ENCODE measurements at places on chromosomes 7 and 10.

DNA sequence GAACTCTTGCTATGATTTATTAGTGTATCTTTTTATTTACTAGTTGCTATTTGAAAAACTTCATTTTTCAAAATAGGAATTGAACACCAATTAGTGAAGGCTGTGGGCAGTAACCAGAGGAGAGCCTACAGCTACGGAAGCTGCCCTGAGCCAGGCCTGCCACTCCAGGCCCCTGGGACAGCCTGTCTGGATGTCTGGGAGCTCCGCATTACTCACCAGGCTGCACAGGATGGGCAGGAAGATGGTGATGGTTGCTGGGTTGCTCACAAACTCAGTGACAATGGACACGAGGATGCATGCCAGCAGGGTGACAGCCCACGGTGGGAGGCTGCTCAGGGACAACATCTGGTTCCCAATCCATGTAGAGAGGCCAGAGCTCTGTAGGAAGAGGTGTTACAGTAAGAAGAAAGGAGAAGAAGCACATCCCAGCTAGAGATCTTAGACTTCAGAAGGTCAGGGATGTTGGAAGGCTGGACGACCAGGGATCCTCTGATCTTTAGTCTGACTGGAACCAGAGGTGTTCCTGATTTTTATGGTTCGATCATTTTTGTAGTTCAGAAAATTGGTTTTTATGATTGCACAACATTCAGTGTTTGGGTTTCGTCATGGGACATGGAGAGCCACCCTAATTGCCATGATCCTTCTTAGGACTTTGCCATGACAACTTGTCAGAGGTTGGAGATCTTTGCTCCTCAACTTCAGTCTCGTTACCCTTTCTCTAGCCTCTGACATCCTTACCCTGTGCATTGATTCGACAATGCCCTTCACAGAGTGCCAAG is 23.2 kb downstream of the STMP1 start:
- no peak for DNase-seq

GRCh38 chr7:131899271-131900030 is 343.0 kb upstream of the PODXL start:
- no peak for DNase-seq

DNA sequence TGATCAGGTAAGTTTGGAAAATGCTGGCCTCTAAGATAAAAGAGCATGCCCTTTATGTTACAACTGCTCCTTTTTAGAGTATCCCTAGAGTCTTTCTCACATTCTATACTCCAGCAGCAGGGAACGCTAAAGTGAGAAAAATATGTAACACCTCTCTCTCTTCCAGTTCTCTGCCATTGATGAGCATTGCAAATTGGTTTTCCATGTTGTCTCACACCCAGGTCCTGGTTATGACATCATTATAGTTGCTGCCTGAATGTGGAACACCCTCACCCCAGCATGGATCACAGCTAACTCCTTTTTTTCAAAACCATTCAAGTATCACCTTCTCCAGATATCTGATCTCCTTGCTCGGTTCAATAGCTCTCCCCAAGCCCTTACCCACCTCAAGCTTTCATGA is 84.4 kb downstream of the DGKI start:
- DNase-seq: no peak

GRCh38 chr7:37817996-37818720 is 30.2 kb upstream of the NME8 start:
- no peak for DNase-seq

DNA sequence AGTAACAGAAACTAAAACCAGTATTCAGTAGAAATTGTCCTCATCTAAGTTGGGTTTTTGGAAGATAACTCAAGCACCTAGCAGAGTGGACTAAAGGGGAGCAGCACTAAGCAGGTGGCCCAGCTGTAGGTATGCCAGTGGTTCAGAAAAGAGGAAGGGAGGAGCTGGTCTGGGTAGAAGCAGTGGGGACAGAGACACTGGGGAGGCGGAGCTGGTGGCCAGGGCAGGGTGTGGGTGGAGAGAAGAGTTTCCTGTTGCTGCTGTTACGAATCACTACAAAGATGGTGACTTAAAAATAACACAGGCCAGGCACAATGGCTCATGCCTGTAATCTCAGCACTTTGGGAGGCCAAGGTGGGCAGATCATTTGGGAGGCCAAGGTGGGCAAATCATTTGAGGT is 136.2 kb downstream of the WDR11 start:
- DNase-seq: no peak

- peak; percentile 60 for DNase-seq
These were observed 52.9 kb downstream of the ZNF467 start for GRCh38 chr7:149720372-149721083.

DNA sequence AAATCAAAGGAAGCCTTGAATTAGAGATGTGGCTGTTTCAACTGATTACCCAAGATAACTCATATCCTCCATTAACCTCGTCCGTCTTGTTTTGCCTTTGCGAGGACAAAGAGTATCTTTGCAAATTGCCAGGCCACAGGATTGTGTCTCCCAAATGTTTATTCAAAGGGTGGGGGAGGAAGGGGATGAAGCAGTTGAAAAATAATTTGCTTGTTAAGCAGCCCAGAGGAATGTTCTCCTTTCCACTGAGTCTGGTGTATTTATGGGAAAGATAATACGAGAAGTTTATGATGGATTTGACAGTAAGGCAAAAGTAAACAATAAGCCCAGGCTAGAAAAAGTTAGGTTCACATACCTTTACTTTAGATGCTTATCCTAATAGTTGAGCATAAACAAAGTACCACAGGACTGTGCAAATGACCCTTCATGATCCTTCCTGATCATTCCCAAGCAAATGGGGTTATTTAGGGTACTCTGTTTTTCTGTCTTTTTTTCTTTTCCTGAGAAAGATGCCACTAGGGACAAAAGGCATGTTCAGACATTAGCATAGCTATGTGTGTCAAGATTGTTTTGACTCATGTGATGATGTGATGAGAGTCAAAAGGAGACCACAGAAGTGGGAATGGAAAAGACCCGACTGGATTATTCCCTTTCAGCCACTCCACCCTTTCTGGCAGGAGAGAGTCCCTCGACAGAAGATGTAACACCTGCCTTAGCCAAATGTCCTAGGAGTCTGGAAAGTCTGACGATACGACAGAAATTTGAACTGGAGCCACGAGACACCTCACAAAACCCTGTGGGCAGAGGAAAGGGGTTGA is 243.0 kb upstream of the GLI3 start:
- no peak for DNase-seq

- no peak for DNase-seq
These were observed 75.4 kb downstream of the FAM171A1 start for GRCh38 chr10:15295537-15296325.

- DNase-seq: peak; percentile 27
These were observed 26.8 kb upstream of the TRUB1 start for GRCh38 chr10:114911052-114911711.

DNA sequence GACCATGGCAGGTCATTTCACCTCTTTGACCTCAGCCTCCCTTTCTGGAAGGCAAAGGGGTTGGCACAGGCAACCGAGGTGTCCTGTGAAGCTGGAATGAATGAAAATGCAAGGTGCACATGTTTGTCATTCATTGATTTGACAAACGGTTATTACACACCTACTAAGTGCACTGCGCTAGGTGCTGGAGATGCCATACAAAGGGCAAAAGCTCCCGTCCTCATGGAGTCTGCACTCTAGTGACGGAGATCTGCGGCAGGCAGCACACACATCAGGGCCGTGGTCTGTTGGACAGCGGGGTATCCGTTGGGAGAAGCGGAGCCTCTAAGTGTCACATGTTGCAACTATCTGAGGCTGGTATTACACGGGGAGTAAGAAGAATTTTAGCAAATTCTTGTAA is 44.2 kb downstream of the PRF1 start:
- no peak for DNase-seq

- DNase-seq: no peak
These were observed 124.5 kb upstream of the KCTD7 start for GRCh38 chr7:66504131-66504530.

GRCh38 chr10:100878291-100878910 is 34.4 kb upstream of the SLF2 start:
- peak; percentile 62 for DNase-seq

GRCh38 chr10:70832852-70833528 is 17.2 kb downstream of the SGPL1 start:
- no peak for DNase-seq

- DNase-seq: no peak
These were observed 332.4 kb upstream of the NRP1 start for GRCh38 chr10:33666686-33667480.

- DNase-seq: no peak
These were observed 151.9 kb downstream of the CHRM2 start for GRCh38 chr7:137020351-137020750.

DNA sequence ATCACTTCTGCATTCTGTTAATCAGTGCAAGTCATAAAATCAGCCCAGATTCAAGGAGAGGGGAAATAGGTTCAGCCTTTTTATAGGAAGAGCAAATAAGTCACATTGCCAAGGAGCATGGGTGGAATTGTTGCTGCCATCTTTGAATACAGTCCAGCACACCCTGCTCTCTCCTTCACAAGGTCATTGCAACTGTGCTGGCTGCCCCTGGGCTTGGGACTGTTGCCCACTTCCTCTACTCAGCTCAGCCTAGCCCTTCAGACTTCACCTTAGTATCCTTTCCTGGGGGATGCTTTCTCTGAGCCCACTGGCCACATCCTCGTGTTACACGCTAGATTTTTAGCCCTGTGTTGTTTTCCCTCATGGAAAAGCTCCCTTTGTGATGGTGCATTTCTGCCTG is 527.7 kb downstream of the GALNT17 start:
- no peak for DNase-seq

DNA sequence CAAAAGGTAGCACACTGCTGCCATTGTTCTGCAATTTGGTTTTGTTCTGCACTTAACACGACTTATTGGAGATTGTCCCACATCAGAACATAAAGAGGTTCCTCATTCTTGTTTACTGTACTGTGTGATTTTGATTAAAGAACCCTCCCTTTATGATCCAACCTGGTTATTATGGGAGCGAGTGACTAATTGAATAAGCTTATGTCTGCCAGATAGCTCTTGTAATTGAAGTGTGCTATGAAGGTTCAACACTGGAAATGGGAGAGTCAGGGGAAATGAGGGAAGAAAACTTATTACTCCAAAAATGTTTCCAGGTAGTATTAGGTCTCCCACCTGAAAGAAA is 33.9 kb downstream of the CASP7 start:
- no peak for DNase-seq

DNA sequence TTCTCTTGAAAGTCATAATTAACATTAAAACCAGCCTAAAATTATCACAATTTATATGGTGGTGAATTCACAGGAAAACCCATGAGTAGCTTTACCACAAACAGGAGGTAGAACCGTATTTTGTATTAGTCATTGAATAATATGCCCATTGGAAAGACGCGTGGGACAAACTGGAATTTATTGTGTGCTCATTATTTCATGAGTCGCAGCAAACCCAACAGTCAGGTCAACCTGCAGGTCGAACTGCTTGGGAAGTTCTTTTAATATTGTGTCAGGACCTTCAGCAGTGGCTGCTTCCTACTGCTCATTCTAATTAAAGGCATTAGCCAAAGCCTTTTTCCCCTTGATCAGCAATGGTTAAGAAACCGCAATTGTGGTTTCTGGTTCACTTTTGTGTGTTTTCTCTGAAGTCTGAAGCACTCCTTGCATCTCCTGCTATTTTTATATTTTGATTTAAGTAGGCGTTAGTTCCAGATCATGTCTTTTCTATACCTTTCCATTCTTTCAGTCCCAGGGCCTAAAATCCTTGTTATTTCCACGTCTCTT is 100.1 kb downstream of the RAB11FIP2 start:
- no peak for DNase-seq

DNA sequence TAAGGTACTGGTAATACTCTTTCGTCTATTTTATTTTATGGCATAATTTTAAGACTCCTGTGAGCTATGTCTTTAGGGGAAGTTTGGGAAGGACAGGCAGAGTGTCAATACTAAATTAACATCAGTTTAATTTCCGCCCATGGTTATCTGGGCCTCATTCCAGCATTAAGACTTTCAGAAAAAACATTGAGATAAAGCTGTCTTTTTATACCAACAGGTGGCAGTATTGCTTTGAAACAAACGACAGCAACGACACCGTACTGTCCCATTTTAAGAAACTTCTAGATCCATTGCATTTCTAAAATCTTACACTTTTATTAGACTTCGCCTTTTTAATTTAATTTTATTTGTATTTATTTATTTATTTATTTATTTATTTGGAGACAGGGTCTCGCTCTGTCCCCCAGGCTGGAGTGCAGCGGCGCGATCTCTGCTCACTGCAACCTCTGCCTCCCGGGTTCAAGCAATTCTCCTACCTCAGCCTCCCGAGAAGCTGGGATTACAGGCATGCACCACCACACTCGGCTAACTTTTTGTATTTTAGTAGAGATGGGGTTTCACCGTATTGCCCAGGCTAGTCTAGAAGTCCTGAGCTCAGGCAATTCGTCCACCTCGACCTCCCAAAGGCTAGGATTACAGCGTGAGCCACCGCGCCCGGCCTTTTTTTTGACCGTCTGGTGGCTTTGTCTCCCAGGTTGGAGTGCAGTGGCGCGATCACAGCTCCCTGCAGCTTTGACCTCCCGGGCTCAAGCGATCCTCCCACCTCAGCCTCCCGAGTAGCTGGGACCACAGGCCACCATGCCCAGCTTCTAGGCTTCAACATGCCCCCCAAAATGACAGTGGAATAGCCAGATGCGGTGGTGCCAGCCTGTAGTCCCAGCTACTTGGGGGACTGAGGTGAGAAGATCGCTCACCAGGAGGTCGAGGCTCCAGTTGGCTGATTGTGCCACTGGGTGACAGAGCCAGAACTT is 78.7 kb upstream of the C1GALT1 start:
- DNase-seq: peak; percentile 65

GRCh38 chr10:1398626-1399410 is 338.5 kb downstream of the ADARB2 start:
- no peak for DNase-seq

DNA sequence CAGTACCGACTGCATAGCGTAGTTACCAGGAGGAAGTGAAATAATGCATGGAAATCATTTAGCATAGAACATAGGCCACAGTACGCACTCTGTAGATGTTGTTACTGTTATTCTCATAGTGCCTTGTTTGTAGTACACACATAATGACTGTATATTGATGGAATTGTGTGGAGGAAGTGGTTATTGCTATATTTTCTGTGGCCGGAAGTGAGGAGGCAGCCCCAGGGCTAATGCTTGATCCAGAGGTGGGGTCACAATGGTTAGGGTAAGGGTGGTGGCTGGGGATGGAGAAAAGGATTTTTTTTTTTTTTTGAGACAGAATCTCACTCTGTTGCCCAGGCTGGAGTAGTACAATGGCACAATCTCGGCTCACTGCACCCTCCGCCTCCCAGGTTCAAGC is 4.5 kb upstream of the MGAM start:
- no peak for DNase-seq

DNA sequence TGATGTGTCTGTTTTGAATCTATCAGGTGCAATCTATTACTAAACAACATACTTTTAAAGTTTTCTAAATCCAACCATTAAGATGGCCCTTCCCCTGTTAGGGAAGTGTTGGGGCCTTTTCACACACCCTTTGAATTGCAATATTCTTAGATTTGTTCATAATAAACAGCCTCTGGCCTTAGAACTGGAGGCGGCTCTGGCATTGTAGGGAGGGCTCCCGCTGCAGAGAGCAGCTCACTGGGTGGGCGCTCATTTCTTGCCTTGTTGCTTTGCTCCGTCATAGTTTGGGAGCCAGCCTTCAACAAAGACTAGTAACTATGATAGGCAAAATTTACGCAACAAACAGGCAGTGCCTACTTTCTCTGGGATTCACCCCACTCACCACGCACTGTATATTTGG is 4.2 kb upstream of the HOXA10 start:
- DNase-seq: no peak
